ENCODE measurements at places on chromosomes 2 and 18.

DNA sequence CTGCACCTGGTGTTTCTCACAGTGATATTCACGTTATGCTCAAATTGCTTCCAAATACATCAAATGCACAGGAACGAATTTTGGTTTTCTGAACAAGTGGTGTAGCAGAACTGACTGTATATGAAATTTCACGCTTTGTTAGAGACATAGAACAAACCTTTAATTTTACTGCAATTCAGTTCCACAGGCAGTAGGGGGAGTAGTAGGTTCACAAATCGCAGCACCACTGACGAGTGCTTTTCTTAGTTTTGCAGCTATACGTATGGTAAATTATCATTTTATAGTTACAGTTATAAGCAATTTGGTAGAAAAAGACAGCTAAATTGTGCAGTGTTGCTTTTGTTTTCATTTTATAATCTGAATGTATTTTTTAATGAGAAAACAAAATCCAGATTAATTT is 113.3 kb downstream of the KIAA1328 start:
- peak; percentile 32 for DNase-seq

DNA sequence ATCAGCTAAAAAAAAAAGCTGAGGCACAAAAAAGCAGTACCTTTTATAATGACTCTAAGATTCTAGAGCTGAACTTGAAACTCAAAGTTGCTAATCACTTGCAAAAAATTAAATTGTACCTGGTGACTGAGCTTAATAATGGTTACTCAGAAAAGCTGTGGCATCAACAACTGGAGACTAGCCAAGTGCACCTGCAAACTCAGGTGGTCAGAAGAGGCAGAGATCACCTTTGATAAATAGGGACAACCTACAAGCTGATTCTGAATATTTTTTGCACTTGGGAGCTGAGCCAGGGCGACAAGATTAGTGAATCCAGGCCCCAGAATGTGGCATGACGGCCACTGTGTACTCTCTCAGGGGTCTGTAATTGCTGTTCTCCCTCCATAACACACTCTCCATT is 3.0 kb downstream of the ABHD3 start:
- no peak for DNase-seq

GRCh38 chr18:62938006-62938405 is 222.7 kb downstream of the PHLPP1 start:
- peak; percentile 45 for DNase-seq

DNA sequence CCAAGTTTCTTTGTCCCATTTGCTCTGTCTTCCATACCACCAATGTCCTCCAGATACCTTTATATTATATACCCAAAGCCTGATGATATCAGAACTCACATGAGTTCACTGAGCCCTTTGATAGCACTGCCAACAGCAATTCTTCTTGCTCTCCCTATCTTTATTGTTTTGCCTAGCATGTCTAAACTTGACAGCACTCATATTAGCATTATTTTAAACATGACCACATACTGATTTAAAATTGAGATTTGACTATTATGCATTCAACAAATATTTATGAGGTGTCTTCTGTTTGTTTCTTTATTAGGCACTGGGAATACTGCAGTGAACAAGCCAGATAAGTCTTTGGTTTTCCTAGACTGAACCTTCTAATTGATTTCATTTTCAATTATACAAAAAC is 587.3 kb upstream of the GCFC2 start:
- no peak for DNase-seq

- DNase-seq, result no peak
These were observed 81.0 kb downstream of the QPCT start for GRCh38 chr2:37425408-37425807.

Measured in fibroblast of upper back skin (primary cell).